ENCODE measurements at places on chromosomes 5 and 9.

- DNase-seq = no peak
Observed at GRCh38 chr5:110852053-110852452, 113.2 kb downstream of the SLC25A46 start.

DNA sequence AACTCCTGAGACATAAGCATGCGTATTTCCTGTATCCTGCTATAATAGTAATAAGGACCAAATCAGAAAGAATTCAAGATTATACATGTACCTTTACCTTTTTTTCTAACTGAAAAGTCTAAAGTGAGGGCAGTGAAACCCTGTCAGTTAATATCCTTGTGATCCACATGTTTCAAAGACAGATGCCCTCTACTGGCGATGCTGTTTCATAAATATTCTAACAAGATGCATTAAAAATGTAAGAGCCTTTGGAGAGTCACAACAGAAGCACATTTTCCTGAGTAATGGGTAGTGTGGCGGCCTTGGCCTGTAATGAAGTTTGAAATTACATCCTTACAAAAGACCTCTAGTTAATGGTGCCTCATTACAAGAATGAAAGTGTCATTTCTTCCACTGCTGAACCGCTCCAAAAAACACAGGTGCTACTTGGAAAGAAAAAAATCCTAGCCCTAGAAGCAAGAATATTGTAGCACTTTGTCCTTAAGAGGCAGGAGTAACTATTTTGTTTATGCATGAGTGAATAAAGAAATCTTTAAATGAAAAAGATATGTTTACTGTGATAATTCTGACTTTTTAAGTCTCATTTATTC, 232.6 kb downstream of the EPB41L4A start:
- no peak for DNase-seq

GRCh38 chr9:91045041-91045440, 243.4 kb downstream of the SYK start:
- no peak for DNase-seq

GRCh38 chr9:95857124-95857523, 18.4 kb upstream of the ERCC6L2 start:
- no peak for DNase-seq

- no peak for DNase-seq
Observed at GRCh38 chr9:127149463-127150390, 27.3 kb upstream of the ANGPTL2 start.

GRCh38 chr9:72951520-72952380, 1.1 kb downstream of the ALDH1A1 start:
- no peak for DNase-seq

GRCh38 chr5:160020964-160021363, 12.0 kb downstream of the TTC1 start:
- DNase-seq = no peak

DNA sequence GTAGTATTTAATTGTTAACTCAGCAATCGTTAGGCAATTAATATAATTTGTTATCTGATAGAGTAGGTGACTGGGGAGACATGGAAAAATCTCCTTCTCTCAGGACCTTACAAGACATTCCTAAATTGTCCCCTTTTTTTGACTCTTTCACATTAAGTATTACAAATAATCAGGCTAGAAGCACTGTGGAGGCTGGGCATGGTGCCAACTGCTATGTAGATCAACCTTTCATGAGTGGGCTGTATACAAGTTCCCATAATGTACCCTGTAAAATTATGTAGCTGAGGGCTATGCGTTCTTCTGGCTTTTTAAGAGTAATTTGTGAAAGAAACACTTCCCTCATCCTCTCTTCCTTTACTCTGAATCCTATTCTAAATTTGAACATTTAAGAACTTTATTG, 140.2 kb downstream of the NFIB start:
- no peak for DNase-seq

DNA sequence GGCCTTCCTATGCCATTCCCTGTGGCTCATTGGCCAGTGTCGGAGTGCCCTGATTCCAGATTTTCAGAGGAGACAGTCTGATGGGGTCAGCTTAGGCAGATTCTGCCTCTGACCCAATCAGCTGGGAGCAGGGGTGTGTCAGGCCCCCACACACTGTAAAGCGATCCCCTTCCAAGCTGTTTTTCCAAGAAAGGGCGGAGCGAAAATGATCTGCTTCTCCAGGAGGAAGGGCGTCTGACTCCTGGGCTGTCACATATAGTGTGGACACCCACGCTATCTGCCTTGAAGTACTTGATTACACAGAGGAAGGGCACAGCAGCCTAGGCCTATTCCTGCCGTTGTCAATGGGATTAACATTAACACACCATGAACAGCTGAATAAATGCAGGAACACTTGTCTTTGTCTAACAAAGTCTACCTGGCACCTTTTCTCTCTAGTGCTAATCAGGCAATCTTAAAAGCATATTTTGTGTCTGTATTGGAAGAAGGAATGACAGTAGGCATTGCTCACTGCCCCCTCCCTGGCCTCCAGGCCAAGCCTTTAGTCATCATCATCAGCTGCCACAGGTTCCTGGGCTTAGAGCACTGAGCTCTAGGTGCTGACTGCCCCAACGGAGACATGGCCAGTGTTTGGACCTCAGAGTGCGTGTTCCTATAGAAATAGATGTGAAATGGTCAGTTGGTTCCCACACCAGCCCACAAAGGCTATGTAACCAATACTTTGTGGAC, 218.7 kb downstream of the MELK start:
- DNase-seq = no peak

DNA sequence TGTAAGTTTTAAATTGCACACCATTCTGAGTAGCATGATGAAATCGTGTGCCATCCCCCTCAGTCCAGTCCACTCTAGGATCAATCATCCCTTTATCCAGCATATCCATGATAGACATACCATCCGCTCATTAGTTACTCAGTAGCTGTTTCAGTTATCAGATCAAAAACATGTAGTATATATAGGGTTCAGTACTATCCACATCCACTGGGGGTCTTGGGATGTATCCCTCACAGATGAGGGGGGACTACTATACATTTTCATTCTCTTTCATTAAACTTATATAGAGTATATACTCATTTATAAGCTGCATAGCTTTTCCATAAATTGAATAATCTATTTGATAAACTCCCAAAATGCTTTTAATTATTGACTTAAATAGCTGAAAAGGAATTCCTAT, 67.6 kb downstream of the MEIKIN start:
- DNase-seq = no peak

DNA sequence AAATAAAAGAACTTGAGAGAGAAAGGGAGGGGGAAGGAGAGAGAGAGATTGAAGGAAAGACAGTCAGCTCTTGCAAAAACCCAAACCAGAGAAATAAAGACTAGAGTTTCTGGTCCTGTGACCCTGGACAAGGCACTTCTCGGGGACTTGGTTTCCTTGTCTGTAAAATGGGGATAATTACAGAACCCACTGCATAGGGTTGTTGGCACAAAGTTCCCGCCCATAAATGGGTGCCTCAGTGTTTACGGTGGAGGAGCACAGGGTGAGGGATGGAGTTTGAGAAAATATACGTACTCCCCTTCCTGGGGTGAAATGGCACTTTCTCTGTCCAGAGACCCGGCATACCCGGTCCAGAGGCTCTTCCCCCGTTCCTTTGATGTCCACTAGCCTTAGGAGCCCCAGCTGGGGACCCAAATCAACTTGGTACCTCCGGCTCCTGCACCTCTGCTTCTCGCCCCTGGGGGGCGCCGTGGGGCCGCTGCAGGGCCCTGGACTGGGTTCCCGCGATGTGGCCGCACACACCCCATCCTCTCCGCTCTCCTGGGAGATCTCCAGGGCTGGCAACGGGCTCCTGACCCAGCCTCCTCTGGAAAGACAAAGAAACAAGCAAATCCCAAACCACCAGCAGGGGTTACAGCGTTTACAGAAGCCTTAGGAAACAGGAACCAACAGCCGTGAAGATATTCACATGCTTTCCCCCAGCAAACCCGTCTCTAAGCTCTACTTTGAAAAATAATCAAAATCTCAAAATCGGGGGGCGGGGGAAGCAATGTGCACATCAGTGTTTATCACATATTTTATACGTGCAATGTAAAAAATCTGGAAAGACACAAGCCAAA, 26.3 kb downstream of the PTGES start:
- peak; percentile 13 for DNase-seq

DNA sequence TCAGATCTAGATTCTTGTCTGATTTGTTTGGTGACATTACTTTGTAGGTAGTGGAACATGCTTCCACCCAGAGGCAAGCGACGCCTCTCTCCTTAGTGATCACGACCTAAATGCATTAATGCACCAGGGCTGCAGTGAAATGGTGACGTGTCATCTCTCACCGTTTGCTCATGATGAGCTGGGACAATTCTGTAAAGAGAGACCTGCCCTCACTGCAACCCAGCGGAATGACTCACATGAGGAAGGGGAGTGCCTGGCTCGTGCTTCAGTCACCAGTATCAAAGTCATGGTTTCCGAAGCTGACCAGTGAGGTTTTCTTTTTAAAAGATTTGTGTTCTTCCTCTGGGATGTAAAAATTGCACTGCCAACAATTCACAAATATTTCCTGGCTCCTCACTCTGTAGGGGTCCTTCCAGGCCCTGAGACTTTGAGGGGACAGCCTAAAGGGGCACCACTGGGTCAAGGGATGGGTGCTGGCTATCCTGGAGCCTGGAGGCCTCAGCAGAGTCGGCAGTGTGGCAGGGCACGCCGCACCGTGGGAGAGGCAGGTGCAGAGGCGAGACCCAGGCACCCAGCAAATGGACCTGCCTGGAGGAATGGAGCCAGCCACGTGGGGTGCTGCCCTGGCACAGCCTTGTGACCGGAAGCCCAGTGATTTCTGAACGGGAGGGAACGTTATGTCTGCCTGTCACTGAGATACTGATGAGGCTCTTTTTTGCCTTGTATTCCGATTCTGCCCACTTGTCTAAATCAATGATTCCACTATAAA, 17.3 kb downstream of the QSOX2 start:
- DNase-seq = no peak

DNA sequence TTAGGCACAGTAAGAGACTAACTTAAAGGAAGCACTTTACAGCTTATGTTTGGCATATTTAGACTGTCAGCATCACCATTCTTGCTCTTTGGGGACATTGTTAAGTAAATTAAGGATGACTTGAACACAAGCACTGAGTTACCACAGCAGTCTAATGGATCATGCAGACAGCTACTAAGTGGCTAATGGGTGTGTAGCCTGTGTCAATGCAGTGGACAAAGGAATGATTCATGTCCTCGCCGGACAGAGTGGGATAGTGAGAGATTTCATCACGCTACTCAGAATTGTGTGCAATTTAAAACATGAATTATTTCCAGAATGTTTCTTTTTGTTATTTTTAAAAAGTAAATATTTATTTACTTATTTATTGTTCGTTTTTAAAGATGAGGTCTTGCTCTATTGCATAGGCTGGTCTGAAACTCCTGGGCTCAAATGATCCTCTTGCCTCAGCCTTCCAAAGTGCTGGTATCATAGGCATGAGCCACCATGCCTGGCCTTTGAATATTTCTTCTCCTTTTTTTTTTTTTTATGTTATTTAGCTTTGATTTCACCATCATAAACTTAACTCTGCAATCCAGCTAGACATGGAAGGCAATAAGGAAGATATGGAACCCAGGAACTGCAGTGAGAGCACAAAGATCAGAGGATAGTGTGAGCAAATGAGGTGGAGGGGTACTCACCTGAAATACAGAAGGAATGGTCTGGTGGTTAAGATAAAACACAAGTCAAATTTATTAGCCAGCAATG, 53.0 kb upstream of the KLF4 start:
- DNase-seq = no peak

- no peak for DNase-seq
Observed at GRCh38 chr5:32684260-32684659, 26.9 kb upstream of the NPR3 start.

DNA sequence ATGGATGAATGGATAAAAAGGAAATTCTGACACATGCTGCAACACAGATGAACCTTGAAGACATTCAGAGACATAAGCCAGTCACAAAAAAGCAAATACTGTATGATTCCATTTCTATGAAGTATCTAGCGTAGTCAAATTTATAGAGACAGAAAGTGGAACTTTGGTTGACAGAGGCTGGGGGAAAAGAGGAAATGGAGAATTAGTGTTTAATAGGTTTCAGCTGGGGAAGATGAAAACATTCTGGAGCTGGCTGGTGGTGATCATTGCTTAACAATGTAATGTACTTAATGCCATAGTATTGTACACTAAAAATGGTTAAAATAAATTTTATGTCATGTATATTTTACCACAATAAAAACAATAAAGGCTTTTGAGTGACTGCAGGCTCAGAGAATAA, 24.2 kb downstream of the PPIC start:
- DNase-seq = no peak

DNA sequence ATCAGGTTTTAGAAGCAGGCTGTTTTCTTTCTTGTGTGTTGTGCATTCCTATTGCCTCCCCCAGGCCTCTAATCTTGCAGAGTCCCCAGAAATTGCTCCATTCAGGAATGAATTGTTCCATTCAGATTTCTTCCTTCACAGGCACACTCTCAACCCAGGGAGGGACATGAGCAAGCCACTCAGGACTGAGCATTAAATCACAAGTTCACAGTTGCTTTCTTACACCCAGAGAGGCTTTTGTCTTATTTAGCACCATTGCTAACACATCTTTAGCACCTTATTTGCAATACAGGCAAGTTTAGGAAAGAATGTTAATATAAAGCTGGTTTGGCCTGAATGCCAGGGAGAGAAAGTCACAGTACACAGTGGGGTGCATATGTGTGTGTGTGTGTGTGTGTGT, 221.4 kb downstream of the RAB3C start:
- DNase-seq = no peak

DNA sequence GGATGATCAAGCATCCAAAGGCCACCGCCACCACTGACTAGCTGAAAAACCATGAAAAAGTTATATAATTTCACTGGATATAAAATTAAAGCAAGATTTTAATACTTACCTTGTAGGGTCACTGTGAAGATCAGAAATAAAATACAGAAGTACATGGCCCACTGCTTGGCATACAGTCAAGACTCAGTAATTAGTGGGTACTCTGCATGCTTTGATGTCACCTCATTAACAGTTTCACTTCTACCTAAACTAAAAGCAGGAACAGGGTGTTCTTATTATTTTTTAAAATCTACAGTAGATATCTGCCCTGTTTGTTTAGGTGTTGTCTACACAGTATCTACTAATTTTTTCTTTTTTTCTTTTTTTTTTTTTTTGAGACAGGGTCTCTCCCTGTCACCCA, 66.4 kb downstream of the NFIB start:
- no peak for DNase-seq

GRCh38 chr5:76524868-76525267, 98.3 kb downstream of the F2RL2 start:
- no peak for DNase-seq

GRCh38 chr5:176812269-176813259, 2.2 kb downstream of the UNC5A start:
- DNase-seq = no peak

DNA sequence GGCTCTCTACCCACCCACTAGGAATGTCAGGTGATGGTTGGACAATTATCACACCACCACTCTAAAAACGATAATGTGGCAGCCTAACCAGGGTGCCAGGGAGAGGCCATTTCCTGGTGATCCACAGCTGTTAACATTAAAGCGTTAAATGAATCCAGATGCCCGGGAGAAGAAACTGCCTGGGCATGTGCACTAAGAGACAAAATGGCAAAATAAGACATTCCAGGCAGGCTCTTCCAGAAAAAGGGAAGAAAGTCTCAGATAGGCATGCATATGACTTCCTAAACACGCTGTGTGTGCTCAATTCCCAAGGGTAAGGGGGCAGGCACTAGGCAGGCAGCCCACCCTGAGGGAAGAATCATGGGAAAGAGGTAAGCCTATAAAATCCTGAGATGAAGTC, 4.6 kb upstream of the TXN start:
- no peak for DNase-seq
